A673 (cell line): ENCODE measurements at places on chromosomes 6 and 20.
A peak's percentile ranks its signal among the peaks of the same experiment; 100 is the strongest.

DNA sequence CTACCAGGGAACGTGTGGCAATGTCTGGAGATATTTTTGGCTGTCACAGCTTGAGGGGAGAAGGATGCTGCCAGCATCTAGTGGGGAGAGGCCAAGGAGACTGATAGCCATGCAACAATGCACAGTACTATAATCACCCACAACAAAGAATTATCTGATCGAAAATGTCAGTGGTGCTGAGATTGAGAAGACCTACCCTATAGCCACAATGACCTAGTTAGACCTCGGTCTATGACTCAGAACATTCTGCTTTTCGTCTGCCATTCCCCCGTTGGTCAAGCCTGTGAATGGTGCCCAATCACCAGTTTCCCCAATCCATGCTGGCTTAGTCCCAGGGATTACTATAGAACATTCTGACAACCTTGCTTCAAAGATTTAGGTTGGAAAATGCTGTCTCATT is 93.5 kb downstream of the TMEM200A start:
- no peak overlapping the region for H3K27ac ChIP-seq
- H3K4me1 ChIP-seq, result no peaks in the 10 kb centered on the region
- DNase-seq, result no peak
- H3K36me3 ChIP-seq, result no peaks in the 10 kb centered on the region
- no peak overlapping the region for H3K4me3 ChIP-seq
- no peaks in the 10 kb centered on the region for H3K27me3 ChIP-seq

GRCh38 chr6:33197431-33198048 is 2.9 kb downstream of the RXRB start:
- no peak overlapping the region for H3K4me3 ChIP-seq
- peak; percentile 78 for DNase-seq
- H3K27ac ChIP-seq, result no peak overlapping the region
- peaks cover 15% of the 10 kb centered on the region for H3K4me1 ChIP-seq

DNA sequence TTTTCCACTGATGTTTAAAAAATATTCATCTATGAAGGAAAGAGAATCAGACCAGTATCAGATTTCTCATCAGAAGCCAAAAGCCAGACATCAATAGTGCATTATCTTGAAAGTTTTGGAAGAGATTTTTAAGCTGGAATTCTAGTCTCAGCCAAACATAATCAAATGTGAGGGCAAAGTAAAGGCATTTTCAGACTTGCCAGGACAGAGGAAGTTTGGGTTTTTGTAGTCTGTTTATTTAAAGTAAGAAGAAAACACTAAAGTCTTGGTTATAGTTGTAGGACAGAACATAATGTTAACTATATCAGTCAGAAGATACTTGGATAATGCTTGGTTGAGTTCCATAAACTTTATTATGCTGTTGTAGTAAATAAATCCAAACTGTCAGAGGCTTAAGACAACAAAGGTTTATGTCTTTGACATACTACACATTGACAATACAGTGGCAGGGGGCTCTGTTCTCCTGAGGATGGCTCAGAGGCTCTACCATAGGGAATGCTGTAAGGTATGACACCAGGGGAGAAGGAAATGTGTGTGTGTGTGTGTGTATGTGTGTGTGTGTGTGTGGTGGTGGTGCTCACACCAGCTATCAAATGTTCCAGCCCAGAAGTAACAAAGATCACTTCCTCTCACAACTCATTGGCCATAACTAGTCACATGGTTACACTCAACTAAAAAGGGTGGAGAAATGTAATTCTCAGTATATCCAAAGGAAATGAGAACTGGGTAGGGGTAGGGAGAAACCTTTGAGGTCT is 26.7 kb upstream of the YWHAB start:
- H3K27me3 ChIP-seq, result no peaks in the 10 kb centered on the region
- H3K4me1 ChIP-seq, result no peaks in the 10 kb centered on the region
- H3K36me3 ChIP-seq, result no peaks in the 10 kb centered on the region
- DNase-seq, result peak; percentile 6
- H3K27ac ChIP-seq, result no peak overlapping the region

DNA sequence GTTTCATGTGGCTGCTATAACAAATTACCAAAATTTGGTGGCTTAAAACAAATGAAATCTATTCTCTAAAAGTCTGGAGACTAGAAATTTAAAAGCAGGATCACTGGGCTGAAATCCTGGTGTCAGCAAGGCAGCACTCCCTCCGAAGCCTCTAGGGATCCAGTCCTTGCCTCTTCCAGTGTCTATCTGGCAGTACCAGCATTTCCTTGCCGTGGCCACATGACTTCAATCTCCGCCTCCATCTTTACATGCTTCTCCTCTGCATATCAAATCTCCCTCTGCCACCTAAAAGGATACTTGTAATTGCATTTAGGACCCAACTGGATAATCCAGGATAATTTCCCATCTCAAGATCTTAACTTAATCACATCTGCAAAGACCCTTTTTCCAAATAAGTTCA is 30.2 kb downstream of the ARHGAP18 start:
- peak; percentile 75 for DNase-seq
- H3K4me3 ChIP-seq, result no peak overlapping the region
- H3K27me3 ChIP-seq, result no peaks in the 10 kb centered on the region
- no peaks in the 10 kb centered on the region for H3K36me3 ChIP-seq
- H3K27ac ChIP-seq, result peak overlapping the region; percentile 38

DNA sequence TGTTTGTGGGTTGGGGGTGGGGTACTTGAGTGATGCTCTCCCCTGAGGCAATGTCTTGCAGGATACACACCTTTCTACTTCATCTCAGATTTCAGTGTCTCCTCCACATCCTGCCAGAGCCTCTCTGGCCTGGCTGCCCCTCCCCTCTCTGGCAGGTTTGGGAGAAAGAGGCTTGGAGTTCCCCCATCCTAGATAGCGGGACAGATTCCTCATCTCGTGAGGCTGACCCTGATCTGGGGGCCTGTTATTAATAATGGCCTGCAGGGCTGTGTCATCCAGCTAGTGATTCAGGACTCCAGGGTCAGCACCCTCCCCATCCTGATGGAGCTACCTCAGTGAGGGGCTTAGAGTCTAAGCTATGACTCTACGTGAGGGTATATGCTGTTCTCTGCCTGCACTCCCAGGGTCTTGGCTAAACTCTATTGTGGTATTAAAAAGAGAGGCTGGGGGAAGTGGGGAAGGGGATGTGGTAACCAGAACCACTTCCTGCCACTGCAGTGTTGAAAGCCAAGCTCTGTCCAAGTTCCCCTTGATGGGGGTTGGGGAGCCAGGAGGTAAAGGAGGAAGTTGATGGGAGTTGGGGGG is 3.7 kb upstream of the MMP9 start:
- no peak for DNase-seq
- peaks cover 53% of the 10 kb centered on the region for H3K4me1 ChIP-seq
- no peaks in the 10 kb centered on the region for H3K36me3 ChIP-seq
- no peak overlapping the region for H3K4me3 ChIP-seq
- H3K27me3 ChIP-seq, result no peaks in the 10 kb centered on the region
- no peak overlapping the region for H3K27ac ChIP-seq

DNA sequence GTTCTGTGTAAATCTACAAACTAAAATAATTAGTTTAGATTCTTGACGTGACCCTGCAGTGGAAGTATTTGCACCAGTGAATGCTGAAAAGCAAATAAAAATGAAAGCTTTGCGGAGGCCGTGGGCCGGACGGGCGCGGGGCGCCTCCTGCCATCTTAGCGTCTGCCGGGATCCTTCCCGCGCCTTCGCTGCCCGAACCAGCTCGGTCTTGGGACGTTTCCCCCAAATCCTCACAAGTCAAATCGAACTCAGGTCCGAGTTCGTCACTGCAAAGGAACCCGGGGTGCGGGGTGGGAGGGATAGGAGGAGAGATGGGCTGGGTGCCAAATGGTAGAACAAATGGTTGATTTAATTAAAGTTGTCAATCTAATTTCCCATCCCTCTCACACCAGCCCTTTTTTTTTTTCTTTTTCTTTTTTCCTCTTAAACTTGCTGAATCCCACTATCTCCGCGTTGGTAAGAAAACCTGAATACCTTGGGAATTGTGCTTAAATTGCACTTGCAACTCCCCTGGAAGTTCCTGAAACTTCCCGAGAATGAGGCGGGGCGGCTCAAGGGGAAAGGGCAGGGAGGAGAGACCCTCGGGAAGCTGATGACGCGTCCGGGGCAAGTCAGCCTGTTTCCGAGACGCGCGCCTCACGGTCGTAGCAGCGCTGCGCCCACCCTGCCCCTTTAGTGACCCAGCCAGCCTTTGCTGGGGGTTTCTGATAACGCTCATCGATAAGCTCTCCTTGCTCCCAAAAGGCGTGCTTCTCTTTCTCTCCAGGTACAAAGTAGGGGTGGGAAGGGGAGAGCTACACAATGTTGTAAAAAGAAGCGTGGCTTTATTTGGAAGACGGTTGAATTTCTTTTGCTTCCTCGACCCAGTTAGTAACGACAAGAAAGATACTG is 1.8 kb downstream of the GJA1 start:
- peaks cover 51% of the 10 kb centered on the region for H3K4me1 ChIP-seq
- H3K4me3 ChIP-seq, result peak overlapping the region; percentile 75
- no peaks in the 10 kb centered on the region for H3K36me3 ChIP-seq
- no peaks in the 10 kb centered on the region for H3K27me3 ChIP-seq
- peak; percentile 68 for DNase-seq

GRCh38 chr20:57261457-57262251 is 4.8 kb downstream of the BMP7 start:
- DNase-seq, result no peak
- no peak overlapping the region for H3K27ac ChIP-seq
- H3K4me1 ChIP-seq, result peaks cover 46% of the 10 kb centered on the region
- no peak overlapping the region for H3K4me3 ChIP-seq
- peaks cover 33% of the 10 kb centered on the region for H3K27me3 ChIP-seq

- H3K36me3 ChIP-seq, result peaks cover 9% of the 10 kb centered on the region
- no peak overlapping the region for H3K27ac ChIP-seq
- DNase-seq, result no peak
- no peak overlapping the region for H3K4me3 ChIP-seq
- no peaks in the 10 kb centered on the region for H3K27me3 ChIP-seq
- no peaks in the 10 kb centered on the region for H3K4me1 ChIP-seq
These were observed 53.2 kb downstream of the IGF2R start for GRCh38 chr6:160022101-160022500.
